ENCODE measurements at places on chromosomes 1 and 21. TPM values are rescaled to one million over a fixed set of nuclear protein-coding genes. Genes with fewer than 3 reads are reported as not detected.

GRCh38 chr1:228984646-228985631 lies 249.7 kb downstream of the RHOU start:
- H3K27me3 ChIP-seq: no peaks in the 10 kb centered on the region
- H3K27ac ChIP-seq: no peak overlapping the region
- no peaks in the 10 kb centered on the region for H3K36me3 ChIP-seq
- H3K4me3 ChIP-seq: no peak overlapping the region

GRCh38 chr1:165355977-165356811 lies at the start of gene LMX1A:
LMX1A (minus strand) TSS chr1:165356715; CDS start chr1:165355559, 1,156 bp downstream.
- no peak within 1 kb of the TSS for H3K27ac ChIP-seq
- peaks cover 18% of the 10 kb centered on the region for H3K27me3 ChIP-seq
- no peaks in the 10 kb centered on the region for H3K4me1 ChIP-seq
- no peak within 1 kb of the TSS for H3K4me3 ChIP-seq

DNA sequence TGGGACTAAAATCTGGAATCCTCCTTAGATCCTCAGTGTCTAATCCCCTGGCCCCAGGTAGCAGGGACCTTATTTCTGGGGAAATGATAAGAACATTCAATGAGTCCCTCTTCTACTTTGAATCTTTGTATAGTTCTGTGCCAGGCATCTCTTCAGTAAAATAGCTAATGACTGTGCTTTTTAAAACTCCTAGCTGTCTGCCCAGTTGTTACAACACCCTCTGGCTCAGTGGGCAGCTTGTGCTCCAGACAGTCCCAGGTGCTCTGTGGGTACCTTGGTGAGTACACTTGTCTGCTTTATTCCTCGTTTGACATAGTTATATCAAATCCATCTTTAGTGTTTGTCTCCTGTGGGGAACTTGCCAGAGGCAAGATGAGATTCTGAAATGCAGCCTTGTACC lies 18.0 kb downstream of the TGFB2 start:
- H3K4me3 ChIP-seq: no peak overlapping the region
- no peaks in the 10 kb centered on the region for H3K4me1 ChIP-seq
- no peaks in the 10 kb centered on the region for H3K36me3 ChIP-seq
- no peak overlapping the region for H3K27ac ChIP-seq
- peaks cover 2% of the 10 kb centered on the region for H3K27me3 ChIP-seq

DNA sequence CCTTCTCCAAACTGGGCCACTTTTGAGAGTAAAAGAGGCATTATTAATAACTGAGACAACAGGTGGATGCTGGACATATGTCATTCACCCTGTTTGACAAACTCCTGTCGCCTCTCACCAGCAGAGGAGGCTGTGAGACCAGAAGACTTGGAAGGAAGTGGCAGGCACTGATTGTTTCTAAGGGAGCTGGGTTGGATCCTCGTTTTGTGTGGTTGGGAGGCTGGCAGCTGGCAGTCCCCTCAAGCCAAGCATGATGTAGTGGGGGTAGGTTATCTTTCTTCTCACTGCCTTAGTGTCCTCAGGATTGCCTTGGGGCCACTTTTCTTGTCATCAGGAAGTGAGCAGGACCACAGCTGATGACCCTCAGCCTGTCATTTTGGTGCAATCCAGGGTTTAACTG lies 86.5 kb upstream of the KCNJ15 start:
- H3K4me3 ChIP-seq: no peak overlapping the region
- no peaks in the 10 kb centered on the region for H3K4me1 ChIP-seq
- DNase-seq: no peak
- no peak overlapping the region for H3K27ac ChIP-seq
- H3K36me3 ChIP-seq: no peaks in the 10 kb centered on the region

GRCh38 chr1:109864930-109865612 lies 45.6 kb upstream of the CSF1 start:
- H3K27me3 ChIP-seq: no peaks in the 10 kb centered on the region
- H3K36me3 ChIP-seq: no peaks in the 10 kb centered on the region
- DNase-seq: no peak
- H3K27ac ChIP-seq: no peak overlapping the region

- H3K36me3 ChIP-seq: no peaks in the 10 kb centered on the region
- no peak for DNase-seq
- H3K27ac ChIP-seq: no peak overlapping the region
- no peaks in the 10 kb centered on the region for H3K27me3 ChIP-seq
Observed at GRCh38 chr21:21064353-21064752, 66.1 kb downstream of the NCAM2 start.

DNA sequence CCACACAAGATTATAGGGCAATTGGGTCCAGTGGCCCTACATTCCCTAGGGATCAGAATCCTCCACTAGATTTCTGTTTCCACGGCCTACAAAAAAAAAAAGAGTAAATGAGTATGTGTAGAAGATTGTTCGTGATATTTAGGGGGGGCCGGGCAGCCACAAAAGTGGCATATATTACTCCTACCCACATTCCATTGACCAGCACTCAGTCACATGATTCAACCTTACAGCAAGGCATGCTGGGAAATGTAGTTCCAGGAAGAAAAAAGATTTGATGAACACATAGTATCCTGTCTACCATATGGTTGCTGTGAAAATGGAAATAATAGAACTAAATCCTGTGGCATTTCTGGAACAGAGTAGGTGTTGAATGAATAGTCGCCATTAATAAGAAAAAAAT lies 43.4 kb upstream of the GJB5 start:
- H3K27me3 ChIP-seq: no peaks in the 10 kb centered on the region
- no peak overlapping the region for H3K27ac ChIP-seq
- no peaks in the 10 kb centered on the region for H3K4me1 ChIP-seq
- H3K4me3 ChIP-seq: no peak overlapping the region
- H3K36me3 ChIP-seq: no peaks in the 10 kb centered on the region

DNA sequence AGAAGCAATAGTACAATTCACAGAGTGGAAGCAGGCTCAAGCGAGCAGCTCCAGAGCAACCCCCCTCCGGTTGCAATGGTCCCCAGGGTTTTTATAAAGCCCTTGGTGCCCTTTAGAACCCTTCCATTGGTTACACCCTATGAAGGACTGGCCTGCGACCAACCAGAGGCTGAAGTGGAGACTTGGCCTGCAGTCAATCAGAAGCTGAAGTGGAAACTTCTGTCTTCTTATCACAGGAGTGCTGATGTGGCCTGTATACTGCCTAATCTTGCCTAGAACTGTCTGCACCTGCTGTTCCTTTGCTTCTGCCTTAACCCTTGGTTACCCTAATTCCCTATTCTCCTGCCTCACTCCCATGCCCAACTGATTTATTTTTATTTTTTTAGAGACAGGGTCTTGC lies 15.4 kb upstream of the FRRS1 start:
- no peak for DNase-seq
- no peak overlapping the region for H3K27ac ChIP-seq
- H3K36me3 ChIP-seq: no peaks in the 10 kb centered on the region
- H3K27me3 ChIP-seq: peaks cover 15% of the 10 kb centered on the region
- peaks cover 13% of the 10 kb centered on the region for H3K4me1 ChIP-seq
- H3K4me3 ChIP-seq: no peak overlapping the region

- DNase-seq: no peak
- no peaks in the 10 kb centered on the region for H3K36me3 ChIP-seq
- H3K4me3 ChIP-seq: no peak overlapping the region
- no peak overlapping the region for H3K27ac ChIP-seq
- H3K4me1 ChIP-seq: no peaks in the 10 kb centered on the region
Observed at GRCh38 chr1:29297450-29297849, 61.1 kb downstream of the PTPRU start.

DNA sequence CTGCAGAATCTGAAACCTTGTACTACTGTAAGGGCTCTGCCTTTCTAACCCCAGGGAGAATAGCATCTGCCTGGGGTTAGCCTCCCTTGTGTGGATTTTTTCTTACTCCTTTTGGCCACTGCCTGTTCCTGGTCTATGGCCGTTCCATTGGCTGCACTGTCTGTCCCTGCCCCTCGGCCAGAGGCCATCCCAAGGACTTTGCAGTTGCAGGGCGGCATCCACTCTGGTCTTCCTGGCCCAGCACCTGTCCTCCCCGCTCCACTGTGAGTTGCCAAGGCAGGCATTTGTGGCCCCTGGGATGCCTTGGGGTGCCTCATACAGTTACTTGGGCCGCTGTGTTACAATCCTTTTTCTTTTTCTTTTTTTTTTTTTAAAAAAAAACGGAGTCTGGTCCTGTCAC lies 45.8 kb downstream of the PDE9A start:
- H3K27me3 ChIP-seq: no peaks in the 10 kb centered on the region
- no peak for DNase-seq
- no peak overlapping the region for H3K27ac ChIP-seq
- no peaks in the 10 kb centered on the region for H3K36me3 ChIP-seq
- H3K4me1 ChIP-seq: no peaks in the 10 kb centered on the region
- H3K4me3 ChIP-seq: no peak overlapping the region

DNA sequence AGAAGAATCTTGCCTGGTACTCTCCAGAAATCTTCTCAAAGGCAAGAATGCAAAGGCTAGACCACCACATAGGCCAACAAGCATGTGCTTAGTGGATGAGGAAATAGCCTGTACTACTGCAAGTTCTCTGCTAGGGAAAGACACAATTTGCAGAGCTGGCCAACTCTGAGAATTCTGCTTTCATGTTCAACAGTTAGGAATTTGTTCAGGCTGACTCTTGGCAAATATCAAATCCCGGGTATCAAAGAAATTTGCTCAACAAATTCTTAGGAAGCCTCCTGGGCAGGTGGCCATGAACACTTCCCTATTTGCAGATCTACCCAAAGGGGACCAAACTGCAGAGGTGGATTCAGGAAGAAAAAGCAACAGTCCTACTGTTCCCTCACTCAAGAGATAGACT lies 15.0 kb upstream of the H3-3A start:
- H3K27ac ChIP-seq: no peak overlapping the region
- no peaks in the 10 kb centered on the region for H3K4me1 ChIP-seq
- no peak overlapping the region for H3K4me3 ChIP-seq
- H3K36me3 ChIP-seq: no peaks in the 10 kb centered on the region

DNA sequence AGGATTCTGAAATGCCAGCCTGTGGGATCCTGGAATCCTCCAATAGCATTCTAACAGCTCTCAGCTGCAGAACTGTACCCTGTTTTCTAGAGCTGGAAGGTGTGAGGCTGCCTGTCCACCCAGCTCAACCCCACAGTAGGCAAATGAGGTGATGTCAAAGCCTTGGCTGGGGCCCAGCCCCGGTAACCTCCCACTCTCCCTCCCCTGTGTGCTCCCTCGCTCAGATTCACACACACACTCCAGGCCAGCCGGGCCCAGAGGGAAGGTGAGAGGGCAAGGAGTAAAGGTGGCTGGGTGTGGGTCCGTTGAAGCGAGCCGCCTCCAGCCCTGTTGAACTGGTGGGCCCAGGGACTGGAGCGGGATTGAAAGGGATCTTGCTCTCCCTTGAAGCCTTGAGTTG lies at the start of gene BSND:
TSS of gene BSND (plus strand) at position 257 of the 400 bp plus-strand sequence. CDS start 254 bp downstream, outside the sequence.
- no peak within 1 kb of the TSS for H3K27ac ChIP-seq
- peaks cover 13% of the 10 kb centered on the region for H3K4me1 ChIP-seq
- peaks cover 13% of the 10 kb centered on the region for H3K27me3 ChIP-seq
- no peaks in the 10 kb centered on the region for H3K36me3 ChIP-seq

- H3K27me3 ChIP-seq: peaks cover 3% of the 10 kb centered on the region
- no peaks in the 10 kb centered on the region for H3K36me3 ChIP-seq
- no peaks in the 10 kb centered on the region for H3K4me1 ChIP-seq
- H3K27ac ChIP-seq: no peak overlapping the region
- no peak for DNase-seq
- peak overlapping the region; percentile 13 for H3K4me3 ChIP-seq
Observed at GRCh38 chr1:85240174-85240601, 19.3 kb downstream of the C1orf52 start.

DNA sequence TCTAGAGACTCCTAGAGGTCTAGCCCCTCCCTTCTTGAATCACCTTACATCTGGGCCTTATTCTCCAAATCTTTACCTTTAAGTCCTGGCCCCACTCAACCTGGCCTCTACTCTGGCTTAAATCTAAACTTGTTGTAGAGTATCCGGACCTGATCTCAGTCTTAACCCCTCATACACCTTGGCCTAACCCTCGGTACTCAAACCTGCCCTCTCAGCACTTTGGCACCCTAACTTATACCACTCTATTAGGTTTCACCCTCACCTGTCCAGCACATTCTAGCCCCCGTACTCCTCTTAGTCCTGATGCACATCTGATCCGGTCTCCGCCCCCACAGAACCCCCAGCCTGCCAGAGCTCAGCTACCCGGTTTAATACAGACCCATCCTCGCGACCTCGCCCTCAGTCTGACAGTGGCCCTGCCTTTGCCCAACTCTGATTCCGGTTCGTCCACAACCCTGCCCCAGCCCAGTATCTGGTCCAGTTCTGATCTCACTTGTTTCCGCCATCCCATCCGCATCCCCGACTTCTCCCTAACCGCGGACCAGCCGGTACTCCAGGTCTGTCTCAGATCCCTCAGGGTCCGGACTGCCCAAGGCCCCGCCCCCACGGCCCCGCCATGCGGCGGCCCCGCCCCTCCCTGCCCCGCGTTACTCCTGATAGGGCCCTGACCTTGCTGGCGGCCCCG lies 1.5 kb downstream of the TRIM62 start:
- peaks cover 21% of the 10 kb centered on the region for H3K4me1 ChIP-seq
- DNase-seq: no peak
- H3K27me3 ChIP-seq: peaks cover 10% of the 10 kb centered on the region

GRCh38 chr1:45619149-45619921 lies 4.5 kb downstream of the CCDC17 start:
- no peak overlapping the region for H3K27ac ChIP-seq
- H3K4me1 ChIP-seq: no peaks in the 10 kb centered on the region
- no peak overlapping the region for H3K4me3 ChIP-seq
- no peak for DNase-seq
- peaks cover 59% of the 10 kb centered on the region for H3K36me3 ChIP-seq

DNA sequence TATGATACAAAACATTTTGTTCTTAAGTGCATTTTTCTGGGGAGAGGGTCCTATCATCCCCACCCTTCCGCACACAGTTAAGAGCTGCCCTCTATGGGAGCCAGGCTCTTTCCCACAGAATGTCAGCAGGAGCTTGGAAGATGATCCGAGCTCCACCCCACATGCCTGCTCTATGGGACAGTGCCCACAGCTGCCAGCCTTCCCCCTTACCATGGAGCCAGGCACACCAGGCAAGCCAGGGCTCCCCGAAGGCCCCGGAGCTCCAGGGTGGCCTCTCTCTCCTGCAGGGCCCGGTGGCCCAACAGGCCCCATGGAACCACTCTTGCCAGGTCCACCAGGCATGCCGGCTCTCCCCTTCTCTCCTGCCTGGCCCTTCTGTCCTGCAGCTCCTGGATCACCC lies 10.4 kb upstream of the PEF1 start:
- H3K4me3 ChIP-seq: no peak overlapping the region
- H3K27me3 ChIP-seq: no peaks in the 10 kb centered on the region
- no peaks in the 10 kb centered on the region for H3K4me1 ChIP-seq
- no peak for DNase-seq
- no peaks in the 10 kb centered on the region for H3K36me3 ChIP-seq

Gene HMCN1
- 0.61 TPM for polyA plus RNA-seq

Gene FAM43B
- not detected for polyA plus RNA-seq

Gene NLRP3
- not detected for polyA plus RNA-seq

Gene SPRR5
- polyA plus RNA-seq: not detected
